Activated T-helper 1 cell treated with anti-CD3 and anti-CD28 coated beads, Interleukin-12 subunit alpha, Interleukin-12 subunit beta, Interleukin-2, Interleukin-4 antibody, amounts not matched to agents 30 ng/mL and 10 ng/mL and 1 ng/mL, durations not matched to agents 14 hours and 24 hours and 36 hours (primary cell): ENCODE measurements at places on chromosomes 13 and 19. TPM values are rescaled to one million over a fixed set of nuclear protein-coding genes. Genes with fewer than 3 reads are reported as not detected.

- H3K4me1 ChIP-seq, result no peaks in the 10 kb centered on the region
- DNase-seq, result no peak
- H3K27ac ChIP-seq, result no peak overlapping the region
- no peaks in the 10 kb centered on the region for H3K36me3 ChIP-seq
These were observed 576.5 kb upstream of the SLITRK5 start for GRCh38 chr13:87094646-87095045.

- no peak overlapping the region for H3K27ac ChIP-seq
- H3K4me3 ChIP-seq, result no peak overlapping the region
- no peaks in the 10 kb centered on the region for H3K4me1 ChIP-seq
- no peaks in the 10 kb centered on the region for H3K36me3 ChIP-seq
These were observed 1691.7 kb upstream of the PCDH20 start for GRCh38 chr13:63107179-63107943.

GRCh38 chr13:97100821-97101220, 106.5 kb upstream of the OXGR1 start:
- H3K27me3 ChIP-seq, result peaks cover 2% of the 10 kb centered on the region
- H3K36me3 ChIP-seq, result no peaks in the 10 kb centered on the region

GRCh38 chr19:1513499-1514294, 878 bp upstream of the ADAMTSL5 start:
- H3K36me3 ChIP-seq, result peaks cover under 1% of the 10 kb centered on the region
- peaks cover 12% of the 10 kb centered on the region for H3K27me3 ChIP-seq
- H3K4me3 ChIP-seq, result no peak overlapping the region
- no peaks in the 10 kb centered on the region for H3K4me1 ChIP-seq
- DNase-seq, result peak; percentile 57
- no peak overlapping the region for H3K27ac ChIP-seq

DNA sequence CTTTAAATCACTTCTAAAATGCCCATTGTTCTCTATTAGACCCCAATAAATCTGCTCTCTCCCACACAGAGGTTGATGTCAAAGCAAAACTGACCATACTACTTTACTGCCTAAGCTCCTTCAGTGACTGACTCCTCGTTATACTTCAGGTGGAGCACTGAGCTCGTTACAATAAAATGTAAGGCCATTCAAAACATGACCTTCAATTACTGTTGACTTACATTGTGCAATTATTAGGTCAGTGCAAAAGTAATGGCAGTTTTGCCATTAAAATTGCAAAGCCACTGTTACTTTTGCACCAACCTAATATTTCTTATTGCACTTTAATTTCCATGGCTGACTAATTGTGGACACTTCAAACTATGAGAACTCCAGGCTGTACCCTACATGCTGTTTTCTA, 314.9 kb downstream of the MZT1 start:
- H3K27ac ChIP-seq, result no peak overlapping the region
- no peak for DNase-seq
- H3K27me3 ChIP-seq, result peaks cover 1% of the 10 kb centered on the region
- no peaks in the 10 kb centered on the region for H3K36me3 ChIP-seq

DNA sequence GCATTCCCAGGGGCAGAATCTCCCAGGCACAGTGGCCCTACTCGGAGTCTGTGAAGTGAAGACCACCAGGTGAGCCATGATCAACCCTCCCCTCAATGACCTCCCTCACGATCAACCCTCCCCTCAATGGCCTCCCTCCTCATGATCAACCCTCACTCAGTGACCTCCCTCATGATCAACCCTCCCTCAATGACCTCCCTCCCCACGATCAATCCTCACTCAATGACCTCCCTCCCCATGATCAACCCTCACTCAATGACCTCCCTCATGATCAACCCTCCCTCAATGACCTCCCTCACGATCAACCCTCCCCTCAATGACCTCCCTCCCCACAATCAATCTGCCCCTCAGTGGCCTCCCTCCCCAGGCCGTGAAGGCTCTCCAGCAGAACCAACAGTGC, 32.1 kb downstream of the SBNO2 start:
- DNase-seq, result no peak
- H3K36me3 ChIP-seq, result peaks cover 32% of the 10 kb centered on the region
- peaks cover 8% of the 10 kb centered on the region for H3K4me1 ChIP-seq
- H3K27ac ChIP-seq, result no peak overlapping the region
- H3K4me3 ChIP-seq, result no peak overlapping the region

The ABCA7 gene
- 15.8 and 18.3 TPM in 2 replicates for total RNA-seq

The NTN5 gene
- 0.44 and 0.54 TPM in 2 replicates for total RNA-seq

GRCh38 chr19:23378948-23379347, 16.3 kb downstream of the ZNF91 start:
- DNase-seq, result no peak
- peaks cover 60% of the 10 kb centered on the region for H3K36me3 ChIP-seq
- no peak overlapping the region for H3K4me3 ChIP-seq

DNA sequence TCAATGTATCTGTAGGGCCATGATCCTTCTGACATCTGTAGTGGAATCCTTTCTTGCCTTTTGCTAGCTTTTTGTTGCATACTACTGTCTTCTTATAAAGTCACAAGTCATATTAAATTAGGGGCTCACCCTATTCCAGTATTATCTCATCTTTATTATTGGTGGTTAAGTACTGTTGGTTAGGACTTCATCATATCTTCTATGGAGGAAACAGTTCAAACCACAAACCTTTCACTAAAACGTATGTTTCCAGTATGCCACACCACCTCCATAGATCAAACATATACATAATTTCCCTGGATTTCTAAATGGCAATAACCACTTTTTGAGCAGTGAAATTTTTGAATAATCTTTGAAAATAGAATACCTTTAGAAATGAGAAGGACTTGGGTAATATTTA, 62.8 kb upstream of the PCDH9 start:
- no peak overlapping the region for H3K4me3 ChIP-seq
- no peaks in the 10 kb centered on the region for H3K36me3 ChIP-seq
- no peaks in the 10 kb centered on the region for H3K4me1 ChIP-seq
- no peak for DNase-seq
- H3K27ac ChIP-seq, result no peak overlapping the region

DNA sequence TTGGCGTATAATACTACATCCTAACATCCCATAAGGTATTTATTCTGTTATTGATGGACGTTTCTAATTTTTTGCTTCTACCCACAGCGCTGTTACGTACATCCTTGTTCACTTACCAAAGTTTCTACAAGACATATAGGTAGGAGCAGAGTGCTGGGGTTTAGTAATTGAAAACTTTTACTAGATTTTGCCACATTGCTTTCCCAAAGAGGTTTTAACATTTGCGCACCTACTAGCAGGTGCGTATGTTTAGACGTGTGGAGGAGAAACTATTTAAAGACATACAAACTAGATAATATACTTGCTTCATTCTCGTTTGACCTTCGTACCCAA, 559 bp upstream of the RPL21 start:
- peaks cover 40% of the 10 kb centered on the region for H3K4me1 ChIP-seq
- no peak for DNase-seq
- H3K4me3 ChIP-seq, result peak overlapping the region; percentile 94
- H3K27ac ChIP-seq, result peak overlapping the region; percentile 91

The CUL4A gene
- total RNA-seq, result 86.5 and 89.9 TPM in 2 replicates

- no peaks in the 10 kb centered on the region for H3K4me1 ChIP-seq
- H3K27ac ChIP-seq, result no peak overlapping the region
- no peaks in the 10 kb centered on the region for H3K36me3 ChIP-seq
- H3K27me3 ChIP-seq, result no peaks in the 10 kb centered on the region
- no peak overlapping the region for H3K4me3 ChIP-seq
- no peak for DNase-seq
These were observed 118.5 kb upstream of the SERTM1 start for GRCh38 chr13:36555151-36555986.

GRCh38 chr13:44271915-44272341, 101.7 kb upstream of the SERP2 start:
- H3K4me1 ChIP-seq, result peaks cover 48% of the 10 kb centered on the region
- peaks cover 7% of the 10 kb centered on the region for H3K27me3 ChIP-seq
- no peak for DNase-seq
- H3K36me3 ChIP-seq, result no peaks in the 10 kb centered on the region
- peak overlapping the region; percentile 6 for H3K27ac ChIP-seq

- no peak overlapping the region for H3K27ac ChIP-seq
- H3K36me3 ChIP-seq, result peaks cover 41% of the 10 kb centered on the region
- H3K27me3 ChIP-seq, result no peaks in the 10 kb centered on the region
These were observed 1.8 kb upstream of the CALR start for GRCh38 chr19:12936582-12936981.

- H3K4me3 ChIP-seq, result no peak overlapping the region
- H3K4me1 ChIP-seq, result peaks cover 22% of the 10 kb centered on the region
These were observed 38.2 kb downstream of the TGDS start for GRCh38 chr13:94557684-94558235.

The IL11 gene
- 0.34 TPM in 1 of 2 replicates, not detected in the other for total RNA-seq

The NLRP12 gene
- not detected in 2 replicates for total RNA-seq

- DNase-seq, result no peak
- peaks cover 12% of the 10 kb centered on the region for H3K4me1 ChIP-seq
- H3K27me3 ChIP-seq, result peaks cover 4% of the 10 kb centered on the region
- peaks cover 16% of the 10 kb centered on the region for H3K36me3 ChIP-seq
- H3K27ac ChIP-seq, result no peak overlapping the region
These were observed 10.9 kb downstream of the GARRE1 start for GRCh38 chr19:34265221-34265650.

GRCh38 chr13:59471106-59471505, 692.6 kb downstream of the DIAPH3 start:
- H3K4me1 ChIP-seq, result no peaks in the 10 kb centered on the region
- H3K4me3 ChIP-seq, result no peak overlapping the region
- H3K27ac ChIP-seq, result no peak overlapping the region
- no peaks in the 10 kb centered on the region for H3K36me3 ChIP-seq
- no peaks in the 10 kb centered on the region for H3K27me3 ChIP-seq

DNA sequence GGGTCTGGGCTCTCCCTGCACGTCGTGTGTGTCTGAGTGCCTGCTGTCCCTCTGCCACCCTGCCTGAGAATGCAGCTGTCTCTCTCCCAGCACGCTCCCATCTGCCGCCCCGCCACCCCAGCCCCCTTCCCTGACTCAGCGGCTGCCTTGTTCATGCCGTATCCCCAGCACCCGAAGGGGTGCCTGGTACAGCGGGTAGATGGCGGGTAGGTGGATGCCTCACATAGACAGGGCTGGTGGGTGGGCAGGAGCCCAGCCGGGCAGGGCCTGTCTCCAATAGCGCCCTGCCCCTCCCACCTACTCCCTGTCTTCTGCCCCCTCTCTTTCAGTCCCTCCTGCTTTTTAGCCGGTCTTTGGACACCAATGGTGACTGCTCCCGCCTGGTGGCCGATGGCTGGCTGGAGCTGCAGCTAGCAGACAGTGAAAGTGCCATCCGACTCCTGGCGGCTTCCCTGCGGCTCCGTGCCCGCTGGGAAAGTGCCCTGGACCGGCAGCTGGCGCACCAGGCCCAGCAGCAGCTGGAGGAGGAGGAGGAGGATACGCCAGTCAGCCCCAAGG, 30.3 kb downstream of the DHX34 start:
- H3K27ac ChIP-seq, result no peak overlapping the region
- DNase-seq, result no peak
- H3K27me3 ChIP-seq, result no peaks in the 10 kb centered on the region
- peaks cover 24% of the 10 kb centered on the region for H3K36me3 ChIP-seq
- peaks cover 17% of the 10 kb centered on the region for H3K4me1 ChIP-seq

DNA sequence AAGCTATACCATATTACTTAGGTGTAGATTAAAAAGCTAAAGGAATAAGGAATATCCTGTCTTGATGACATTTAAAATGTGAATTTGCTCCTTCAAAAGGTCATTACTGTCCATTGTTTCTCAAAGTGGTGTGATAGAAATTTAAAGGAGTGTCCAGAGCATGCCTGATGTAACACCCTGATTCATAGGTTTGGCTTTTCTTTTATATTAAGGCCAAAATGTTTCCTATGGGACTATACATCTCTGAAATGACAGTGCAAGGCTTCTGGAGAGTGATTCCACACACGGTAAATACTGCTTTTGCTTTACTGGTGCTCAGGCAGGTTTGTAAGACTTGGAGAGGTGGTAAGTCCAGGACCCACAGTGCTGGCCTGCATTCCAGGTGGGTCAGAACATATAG, 289.9 kb downstream of the RFC3 start:
- H3K4me3 ChIP-seq, result no peak overlapping the region
- H3K36me3 ChIP-seq, result no peaks in the 10 kb centered on the region
- no peak for DNase-seq
- H3K27me3 ChIP-seq, result peaks cover under 1% of the 10 kb centered on the region
- H3K27ac ChIP-seq, result no peak overlapping the region

GRCh38 chr19:49210108-49210900, 52.7 kb downstream of the TRPM4 start:
- peak; percentile 28 for DNase-seq
- H3K4me1 ChIP-seq, result peaks cover 5% of the 10 kb centered on the region

- DNase-seq, result no peak
- peaks cover 2% of the 10 kb centered on the region for H3K36me3 ChIP-seq
- H3K4me1 ChIP-seq, result peaks cover 8% of the 10 kb centered on the region
- no peak overlapping the region for H3K27ac ChIP-seq
- peaks cover 3% of the 10 kb centered on the region for H3K27me3 ChIP-seq
These were observed 84.3 kb downstream of the SLAIN1 start for GRCh38 chr13:77781808-77782207.

The CRB3 gene
- 0.29 and 0.39 TPM in 2 replicates for total RNA-seq

- H3K4me3 ChIP-seq, result no peak overlapping the region
- no peaks in the 10 kb centered on the region for H3K4me1 ChIP-seq
- no peak overlapping the region for H3K27ac ChIP-seq
- peaks cover 1% of the 10 kb centered on the region for H3K27me3 ChIP-seq
- no peak for DNase-seq
- H3K36me3 ChIP-seq, result no peaks in the 10 kb centered on the region
These were observed 161.4 kb upstream of the SOX1 start for GRCh38 chr13:111905609-111905945.

- no peaks in the 10 kb centered on the region for H3K36me3 ChIP-seq
- H3K4me1 ChIP-seq, result peaks cover 21% of the 10 kb centered on the region
- peaks cover 8% of the 10 kb centered on the region for H3K27me3 ChIP-seq
- no peak for DNase-seq
These were observed 76.0 kb upstream of the TSC22D1 start for GRCh38 chr13:44652168-44652567.

The GET3 gene
- total RNA-seq, result 68.0 and 70.9 TPM in 2 replicates

GRCh38 chr13:113749967-113750366, 9.1 kb upstream of the TMEM255B start:
- no peaks in the 10 kb centered on the region for H3K27me3 ChIP-seq
- H3K4me1 ChIP-seq, result no peaks in the 10 kb centered on the region
- no peak for DNase-seq
- no peaks in the 10 kb centered on the region for H3K36me3 ChIP-seq

DNA sequence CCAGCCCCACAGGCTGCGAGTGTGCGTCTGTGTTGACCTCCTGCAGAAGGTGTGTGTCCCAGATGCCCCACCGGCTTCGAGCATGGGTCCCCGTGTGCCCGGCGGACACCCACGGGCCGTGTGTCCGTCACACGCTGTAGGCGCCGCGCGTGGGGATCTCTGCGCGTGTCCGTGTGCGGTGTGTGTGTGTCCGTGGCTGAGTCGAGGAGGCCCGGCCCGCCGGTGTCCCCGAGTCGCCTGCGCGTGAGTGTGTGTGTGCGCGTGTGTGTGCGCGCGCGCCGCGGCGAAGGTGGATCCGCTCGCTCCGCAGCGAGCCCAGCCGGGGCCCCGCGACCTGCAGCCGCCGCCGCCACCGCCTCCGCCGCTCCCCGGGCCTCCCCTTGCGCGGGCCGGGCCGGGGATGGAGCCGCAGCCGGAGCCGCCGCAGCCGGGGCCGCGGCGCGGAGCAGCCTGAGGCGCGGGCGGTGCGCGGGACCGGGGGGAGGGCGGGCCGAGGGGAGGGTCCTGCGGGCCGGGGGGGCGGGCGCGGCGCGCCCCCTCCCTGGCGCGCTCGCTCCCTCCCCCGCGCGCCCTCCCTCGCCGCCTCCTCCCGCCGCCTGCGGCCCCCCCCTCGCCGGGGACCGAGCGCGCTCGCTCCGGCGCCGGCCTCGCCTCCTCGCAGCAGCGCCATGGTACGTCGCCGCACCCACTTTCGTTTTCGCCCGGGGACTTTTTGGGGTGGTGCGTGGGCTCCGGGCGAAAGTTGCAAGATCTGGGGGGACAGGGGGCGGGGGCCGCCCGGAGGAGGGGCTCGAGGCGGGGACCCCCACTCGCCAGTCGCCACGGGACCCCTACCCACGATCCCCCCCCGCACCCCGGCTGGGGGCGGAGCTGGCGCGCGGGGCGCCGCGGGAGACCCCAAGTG, 7.1 kb upstream of the NFIC start:
- DNase-seq, result peak; percentile 68
- H3K36me3 ChIP-seq, result no peaks in the 10 kb centered on the region
- H3K4me1 ChIP-seq, result peaks cover 23% of the 10 kb centered on the region
- H3K27ac ChIP-seq, result peak overlapping the region; percentile 23
